ENCODE measurements at places on chromosomes 13 and 19.

DNA sequence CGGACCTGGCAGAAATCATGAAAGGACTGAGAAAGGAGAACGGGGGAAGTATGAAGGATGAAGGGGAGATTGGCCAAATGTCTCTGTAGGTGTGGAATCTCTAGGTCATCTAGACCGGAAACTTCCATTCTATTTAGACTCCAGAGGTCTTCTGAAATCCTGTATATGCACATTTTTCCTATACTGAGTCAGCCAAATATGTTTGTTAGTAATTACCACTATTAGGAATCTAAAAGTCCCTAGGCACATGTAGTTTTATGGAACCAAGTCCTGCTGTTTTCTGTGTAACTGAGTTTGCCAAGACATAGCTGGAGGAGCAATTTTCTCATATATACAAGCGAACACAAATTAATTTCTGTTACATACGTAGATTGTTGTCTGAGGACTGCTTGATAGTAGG is 498.1 kb downstream of the GPC5 start:
- DNase-seq: no peak

- DNase-seq: no peak
Measured at GRCh38 chr19:23439623-23440022, 44.4 kb upstream of the ZNF91 start.

DNA sequence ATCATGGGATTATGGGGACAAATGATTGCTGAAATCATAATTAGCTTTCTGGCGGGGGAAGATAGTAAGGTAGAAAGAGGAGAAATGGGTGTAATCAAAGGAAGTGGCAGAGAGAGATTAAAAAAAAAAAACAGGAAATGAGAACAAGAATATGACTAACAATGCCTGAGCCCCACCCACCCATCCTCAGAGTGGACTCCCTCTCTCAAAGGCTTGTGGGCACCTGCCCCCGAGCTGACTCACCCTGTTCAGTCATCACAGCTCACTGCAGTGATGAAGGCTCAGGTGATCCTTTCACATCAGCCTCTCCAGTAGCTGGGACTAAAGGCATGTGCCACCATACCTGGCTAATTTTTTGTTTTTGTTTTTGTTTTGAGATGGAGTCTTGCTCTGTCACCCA is 26.4 kb upstream of the TPT1 start:
- peak; percentile 88 for DNase-seq

DNA sequence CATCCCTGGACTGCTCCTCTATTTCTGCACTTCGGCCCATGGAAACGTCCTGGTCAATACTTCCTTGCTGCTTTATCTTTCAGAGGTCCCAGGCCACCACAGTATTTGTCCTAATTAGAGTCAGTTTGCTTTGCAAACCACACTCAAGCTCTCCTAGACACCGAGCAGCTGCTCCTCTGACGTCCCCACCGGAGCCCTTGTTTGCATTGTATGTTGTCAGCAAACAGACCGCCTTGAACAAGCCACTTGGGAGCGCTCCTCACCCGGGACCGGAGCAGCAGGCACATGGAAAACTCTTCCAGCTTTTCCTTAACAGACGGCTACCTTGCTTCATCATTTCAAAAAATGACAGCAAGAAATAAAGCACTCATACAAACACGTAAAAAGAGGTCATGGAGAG is 51.5 kb upstream of the GTF3A start:
- no peak for DNase-seq

DNA sequence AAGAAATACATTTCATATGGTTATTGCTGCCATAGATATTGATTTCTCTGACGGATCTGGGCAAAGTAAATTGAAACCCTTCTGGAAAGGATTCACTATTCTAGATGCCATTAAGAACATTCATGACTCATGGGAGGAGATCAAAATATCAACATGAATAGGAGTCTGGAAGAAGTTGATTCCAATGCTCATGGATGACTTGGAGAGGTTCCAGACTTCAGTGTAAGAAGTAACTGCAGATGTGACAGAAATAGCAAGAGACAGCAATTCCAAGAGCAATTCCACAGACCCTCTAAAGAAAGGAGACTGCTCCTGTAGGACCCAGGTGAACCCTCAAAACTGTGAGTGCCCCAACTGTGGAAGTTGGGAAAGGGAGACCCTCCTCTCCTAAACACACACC is 30.9 kb upstream of the KCTD12 start:
- DNase-seq: no peak

DNA sequence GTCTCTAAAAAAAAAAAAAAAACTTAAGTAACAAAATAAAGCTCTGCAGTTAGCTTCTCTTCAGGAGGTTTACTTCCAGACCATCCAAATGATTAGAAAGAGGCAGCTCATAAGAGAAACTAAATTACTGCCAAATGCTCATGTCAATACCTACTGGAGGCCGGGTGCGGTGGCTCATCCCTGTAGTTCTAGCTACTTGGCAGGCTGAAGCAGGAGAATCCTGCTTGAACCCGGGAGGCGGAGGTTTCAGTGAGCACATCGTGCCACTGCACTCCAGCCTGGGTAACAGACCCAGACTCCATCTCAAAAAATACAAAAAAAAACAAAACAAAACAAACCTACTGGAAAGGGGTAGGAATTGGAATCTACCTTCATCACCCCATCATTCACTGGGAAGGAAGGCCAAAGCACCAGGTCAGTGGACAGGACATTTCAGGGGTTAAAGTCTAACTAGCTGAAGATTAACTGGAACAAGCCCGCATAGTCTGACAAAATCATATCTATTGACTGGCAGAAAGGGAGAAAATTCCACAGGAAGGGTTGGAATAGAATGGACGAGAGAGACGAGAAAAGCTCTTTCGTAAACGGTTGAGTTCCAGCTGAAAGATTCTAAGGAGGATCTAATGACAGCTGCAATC is 1.3 kb downstream of the ZFP14 start:
- DNase-seq: no peak

DNA sequence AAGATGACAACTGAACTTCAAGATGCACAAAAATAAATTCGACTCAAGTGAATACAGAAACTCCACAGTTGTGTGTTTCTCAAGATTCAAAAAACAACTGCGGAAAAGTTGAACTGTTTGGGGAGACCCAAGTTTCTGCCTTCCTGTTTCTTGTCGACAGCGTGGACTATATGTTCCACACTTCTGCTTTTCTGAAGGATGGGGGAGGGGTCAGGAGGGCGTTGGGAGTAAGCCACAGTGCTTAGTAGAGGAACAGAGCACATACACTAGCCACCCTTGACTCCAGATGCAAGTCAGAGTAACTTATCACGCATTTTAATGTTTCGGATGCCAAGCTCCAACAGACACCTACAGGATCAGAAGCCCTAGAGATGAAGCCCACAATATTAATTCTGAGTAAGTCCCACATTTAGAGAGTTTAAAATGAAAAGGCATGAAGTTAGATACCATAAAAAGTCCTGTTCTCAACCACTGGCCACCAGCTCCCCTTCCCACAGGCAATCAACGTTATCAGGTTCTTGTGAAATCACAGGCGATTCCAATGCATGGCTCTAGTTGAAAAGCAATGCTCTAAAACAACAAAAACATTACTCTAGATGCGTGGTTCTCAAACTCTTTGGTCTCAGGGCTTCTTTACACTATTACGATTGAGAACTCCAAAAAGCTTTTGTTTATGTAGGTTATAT is 4.2 kb downstream of the TUBGCP3 start:
- no peak for DNase-seq

DNA sequence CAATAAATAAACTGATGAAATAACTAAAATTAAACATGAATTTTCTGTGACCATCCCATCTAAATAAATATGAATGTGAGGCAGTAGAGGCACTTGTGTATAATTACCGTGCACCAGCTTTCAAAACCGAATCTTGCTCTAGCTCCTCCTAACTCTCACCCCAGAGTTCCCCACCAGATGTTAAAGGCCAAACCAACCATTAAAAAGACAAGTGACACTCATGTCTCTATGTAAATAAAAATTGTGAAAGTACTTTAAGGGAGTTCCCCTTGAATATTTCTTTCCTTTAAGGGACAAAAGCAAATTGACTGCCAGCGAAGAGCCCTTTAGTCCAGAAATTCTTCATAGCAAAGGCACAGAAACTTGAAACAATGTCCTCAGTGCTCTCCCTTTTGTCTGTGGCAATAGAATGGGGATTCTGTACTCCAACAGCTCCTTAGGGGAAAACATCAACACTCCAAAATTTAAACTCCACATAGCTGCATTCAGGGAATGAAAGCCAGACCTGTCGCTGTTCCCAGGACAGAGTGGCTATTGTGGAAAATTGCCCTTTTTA is 101.7 kb upstream of the SOX21 start:
- DNase-seq: no peak

DNA sequence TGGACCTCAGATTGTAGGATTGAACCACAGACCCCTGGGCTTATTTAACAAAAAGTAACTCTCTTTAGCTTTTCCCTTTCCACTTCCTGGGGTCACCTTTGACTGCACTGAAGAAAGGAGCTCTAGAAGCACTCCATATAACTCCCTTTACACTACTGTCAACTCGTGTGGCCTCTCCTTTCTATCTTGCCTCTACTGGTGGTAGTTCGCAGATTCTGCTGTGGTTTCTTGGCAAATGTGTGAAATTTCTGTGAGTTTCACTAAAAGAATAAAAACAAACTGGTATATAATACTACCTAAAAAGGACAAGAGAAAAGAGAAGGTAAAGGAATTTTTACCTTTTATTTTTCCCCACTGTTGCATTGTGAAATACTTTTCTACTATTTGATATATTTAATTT is 1298.1 kb downstream of the PCDH9 start:
- DNase-seq: no peak

DNA sequence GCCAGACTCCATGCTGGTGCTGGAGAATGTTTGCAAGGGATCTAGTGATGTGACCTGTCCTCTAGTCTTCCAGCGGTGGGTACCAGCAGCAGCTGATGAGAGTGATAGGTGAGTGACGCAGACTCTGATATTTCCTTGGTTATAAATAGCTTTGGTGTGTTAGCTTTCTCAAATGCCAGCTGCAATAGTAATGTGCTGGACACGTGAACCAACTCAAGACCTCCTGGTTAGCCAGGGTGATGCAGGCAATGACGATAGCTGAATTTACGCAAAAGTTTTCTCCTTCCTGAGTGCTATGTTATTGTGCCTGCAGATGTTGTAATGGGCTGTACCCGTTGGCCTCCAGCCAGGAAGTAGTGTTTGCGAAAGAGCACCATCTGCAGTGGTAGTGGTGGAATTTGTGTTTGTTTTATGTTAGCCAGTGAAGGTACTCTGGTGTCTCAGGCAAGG is 129.5 kb downstream of the CYSLTR2 start:
- no peak for DNase-seq

GRCh38 chr13:19890030-19890429 is 26.6 kb upstream of the ZMYM5 start:
- DNase-seq: no peak

- DNase-seq: no peak
Measured at GRCh38 chr13:96844195-96844594, 150.1 kb downstream of the OXGR1 start.
